Stimulated activated CD8-positive, alpha-beta memory T cell treated with anti-CD3 and anti-CD28 coated beads, Interleukin-15, amount 100 ng/mL, for 1 hour (primary cell): ENCODE measurements at places on chromosomes 5 and 9.

- no peak for DNase-seq
Measured at GRCh38 chr9:38061326-38061977, 7.6 kb downstream of the SHB start.

DNA sequence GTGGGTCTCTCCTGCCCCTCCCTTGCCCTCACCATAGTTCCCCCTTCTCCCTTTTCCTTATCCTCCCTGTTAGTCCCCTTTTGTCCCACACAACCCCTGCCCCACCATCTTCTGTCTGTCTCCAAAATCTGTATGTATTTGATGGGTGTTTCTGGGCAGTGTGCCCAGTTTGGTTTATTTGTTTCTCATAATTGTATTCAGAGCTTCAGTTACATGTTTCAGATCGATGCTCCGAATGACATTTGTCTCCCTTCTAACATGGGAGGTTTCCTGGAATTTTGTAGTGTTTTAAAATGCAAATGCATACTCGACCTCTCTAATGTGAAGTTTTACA, 22.2 kb downstream of the FBXL7 start:
- no peak for DNase-seq

DNA sequence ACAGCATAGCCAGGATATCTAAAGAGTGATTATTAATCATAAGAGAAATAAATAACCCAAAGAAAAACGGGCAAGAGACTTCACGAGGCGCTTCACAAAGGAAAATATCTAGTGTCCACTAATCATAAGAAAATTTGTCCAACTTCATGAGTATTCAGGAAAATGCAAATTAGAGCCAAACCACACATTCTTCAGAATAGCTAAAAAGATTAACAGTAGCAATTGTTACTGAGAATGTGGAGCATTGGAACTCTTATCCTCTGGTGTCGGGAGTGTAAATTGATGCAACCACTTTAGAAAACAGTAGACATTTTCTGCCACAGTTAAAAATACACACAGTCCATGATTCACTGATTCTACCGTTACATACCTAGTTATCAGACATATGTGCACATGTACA, 145.7 kb downstream of the CWC27 start:
- no peak for DNase-seq

GRCh38 chr9:134378901-134379338, 52.7 kb downstream of the RXRA start:
- DNase-seq = no peak

DNA sequence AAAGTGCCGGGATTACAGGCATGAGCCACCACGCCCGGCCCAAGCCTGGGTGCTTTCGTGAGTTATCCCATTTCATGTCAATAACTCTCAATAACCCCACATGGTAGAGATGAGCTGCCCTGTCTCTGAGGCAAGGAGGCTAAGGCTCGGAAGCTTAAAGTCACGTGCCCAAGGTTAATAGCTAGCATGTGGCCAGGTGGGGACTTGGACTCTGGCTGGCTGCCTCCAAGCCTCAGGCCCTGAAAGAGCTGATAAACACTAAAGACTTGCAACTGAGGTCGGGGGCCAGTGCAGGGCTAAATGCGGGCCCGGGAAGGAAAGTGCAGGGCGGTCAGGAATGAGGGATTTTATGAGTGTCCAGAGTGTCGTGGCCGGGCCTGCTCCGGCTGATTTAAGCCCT, 30.9 kb upstream of the BARHL1 start:
- DNase-seq = no peak

- no peak for DNase-seq
Measured at GRCh38 chr5:83503662-83504061, 32.1 kb downstream of the VCAN start.

DNA sequence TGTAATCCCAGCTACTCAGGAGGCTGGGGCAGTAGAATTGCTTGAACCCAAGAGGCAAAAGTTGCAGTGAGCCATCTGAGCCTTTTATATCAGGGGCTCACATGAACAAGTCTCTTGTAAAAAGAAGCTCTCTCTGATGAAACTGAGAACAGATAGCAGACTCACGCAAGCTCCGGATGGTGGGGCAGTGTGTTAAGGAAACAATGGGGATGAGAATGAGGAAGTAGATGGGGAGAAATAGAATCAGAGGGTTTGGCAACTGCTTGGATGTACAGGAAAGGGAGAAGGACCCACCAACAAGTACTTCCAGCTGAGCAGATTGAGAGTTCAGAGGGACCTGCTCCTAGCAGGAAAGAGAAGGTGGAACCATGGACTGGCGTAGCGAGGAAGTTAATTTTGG, 18.6 kb downstream of the TMEM252 start:
- DNase-seq = no peak

- DNase-seq = no peak
Measured at GRCh38 chr5:58969253-58969652, 386.4 kb downstream of the RAB3C start.

GRCh38 chr9:98917746-98918487, 25.8 kb upstream of the COL15A1 start:
- no peak for DNase-seq

DNA sequence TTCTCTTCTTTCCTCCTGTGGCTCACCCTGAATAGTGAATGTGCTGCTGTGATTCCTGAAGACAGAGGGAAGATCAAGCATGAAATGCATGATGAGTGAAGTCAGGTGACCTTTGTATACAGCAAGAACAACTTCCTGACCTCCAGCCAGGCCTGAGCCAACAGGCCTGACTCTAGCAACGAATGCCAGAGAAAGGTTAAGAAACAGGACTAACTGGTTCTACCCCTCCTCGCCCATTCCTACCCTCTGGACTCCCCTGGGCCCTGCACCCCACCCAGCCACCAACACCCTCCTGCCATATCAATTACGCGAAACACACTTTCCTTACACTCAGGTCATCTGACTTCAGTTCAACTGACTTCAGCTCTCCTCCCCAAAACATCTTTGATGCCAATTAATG, 4.9 kb downstream of the SUSD1 start:
- DNase-seq = no peak

DNA sequence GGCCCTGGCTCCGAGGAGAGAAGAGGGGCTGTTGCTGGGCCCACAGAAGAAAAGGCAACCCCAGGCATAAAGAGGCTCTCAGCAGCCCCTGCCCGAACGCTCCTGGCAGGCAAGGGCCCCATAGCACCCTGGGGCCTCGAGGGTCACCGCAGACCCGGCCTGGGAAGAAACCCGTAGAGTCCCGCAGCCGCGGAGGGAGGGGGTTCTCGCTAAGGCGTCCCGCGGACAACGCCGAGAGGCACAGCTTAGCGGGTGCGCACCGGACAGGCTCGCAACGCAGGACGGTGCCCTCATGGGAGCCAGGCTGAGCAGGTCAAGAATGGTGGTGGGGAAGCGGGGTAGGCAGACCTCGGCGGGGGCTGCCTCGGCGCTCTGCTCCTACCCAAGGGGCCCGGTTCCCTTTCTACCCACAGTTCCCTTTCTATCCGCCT, 6.7 kb downstream of the PITX1 start:
- no peak for DNase-seq
